ENCODE measurements at places on chromosomes 4 and X.
A peak's percentile ranks its signal among the peaks of the same experiment; 100 is the strongest.

- no peak for DNase-seq
Observed at GRCh38 chr4:76659103-76659490, 224.1 kb downstream of the SHROOM3 start.

DNA sequence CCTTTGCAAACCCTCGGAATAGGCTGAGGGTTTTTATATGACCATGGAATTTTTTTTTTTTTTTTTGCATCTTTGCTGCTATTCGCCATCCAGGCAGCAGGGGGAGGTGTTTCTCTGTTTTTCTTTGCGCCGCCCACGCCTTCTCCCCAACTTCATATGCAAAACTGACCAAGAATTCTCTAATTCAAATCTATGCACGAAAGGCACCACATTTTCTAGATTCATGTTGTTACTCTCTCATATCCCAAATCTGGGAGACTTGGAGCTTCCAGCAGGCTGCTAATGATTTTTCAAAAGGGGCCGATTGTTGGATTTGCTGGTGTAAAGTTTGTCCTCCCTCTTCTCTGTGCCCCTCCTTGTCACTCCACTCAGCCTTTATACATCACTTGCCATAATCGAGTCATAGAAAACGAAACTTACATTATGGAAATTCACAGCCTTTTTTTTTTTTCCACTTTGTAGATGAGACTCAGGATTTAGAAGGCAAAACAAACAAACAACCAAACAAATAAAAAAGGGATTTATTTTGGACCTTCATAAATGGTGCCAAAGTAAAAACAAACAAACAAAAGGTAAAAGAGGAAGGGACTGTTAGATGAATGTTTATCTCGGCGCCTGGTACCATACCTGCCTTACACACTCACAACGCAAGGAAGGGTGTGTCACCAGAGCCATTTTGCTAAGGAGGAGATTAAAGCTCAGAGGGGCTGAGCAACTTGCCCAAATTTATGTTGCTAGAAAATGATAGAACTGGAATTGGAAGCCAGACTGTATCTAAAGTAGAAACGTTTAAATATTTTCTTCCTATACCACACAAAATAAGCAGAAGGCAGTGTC lies 29.3 kb upstream of the BOD1L1 start:
- no peak for DNase-seq

- no peak for DNase-seq
Observed at GRCh38 chrX:112058766-112059165, 23.8 kb downstream of the TRPC5 start.

DNA sequence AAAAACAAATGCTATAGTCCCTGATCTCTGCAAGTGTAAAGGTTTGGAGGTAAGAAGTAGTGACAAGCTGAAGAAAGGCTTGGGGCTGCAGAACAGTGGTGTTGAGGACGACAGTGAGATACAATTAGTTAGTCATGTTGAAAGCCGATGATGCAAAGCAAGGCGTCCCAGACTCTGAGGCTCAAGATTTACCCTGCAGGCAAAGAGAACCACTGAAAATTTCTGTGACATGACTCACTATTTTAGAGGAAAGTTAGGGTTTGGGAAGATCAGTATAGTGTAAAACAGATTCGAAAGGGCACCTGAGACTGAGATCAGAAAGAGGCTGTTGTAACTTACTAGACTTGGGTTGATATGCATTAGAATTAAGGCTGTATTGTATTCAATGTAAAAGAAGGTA lies 281.3 kb upstream of the FTHL17 start:
- DNase-seq, result peak; percentile 8

DNA sequence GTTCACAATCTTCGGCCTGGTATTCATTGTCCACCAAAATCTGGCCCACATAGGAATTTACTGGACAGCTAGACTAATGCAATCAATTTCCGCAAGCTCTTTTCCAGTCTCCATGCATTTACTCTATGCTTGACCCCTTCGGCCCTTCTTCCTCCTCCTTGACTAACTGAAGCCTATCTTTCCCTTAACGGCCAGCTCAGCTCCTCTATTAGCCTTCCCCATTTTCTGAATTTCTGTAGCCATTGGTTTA lies 1.2 kb upstream of the PHKA2 start:
- DNase-seq, result no peak

DNA sequence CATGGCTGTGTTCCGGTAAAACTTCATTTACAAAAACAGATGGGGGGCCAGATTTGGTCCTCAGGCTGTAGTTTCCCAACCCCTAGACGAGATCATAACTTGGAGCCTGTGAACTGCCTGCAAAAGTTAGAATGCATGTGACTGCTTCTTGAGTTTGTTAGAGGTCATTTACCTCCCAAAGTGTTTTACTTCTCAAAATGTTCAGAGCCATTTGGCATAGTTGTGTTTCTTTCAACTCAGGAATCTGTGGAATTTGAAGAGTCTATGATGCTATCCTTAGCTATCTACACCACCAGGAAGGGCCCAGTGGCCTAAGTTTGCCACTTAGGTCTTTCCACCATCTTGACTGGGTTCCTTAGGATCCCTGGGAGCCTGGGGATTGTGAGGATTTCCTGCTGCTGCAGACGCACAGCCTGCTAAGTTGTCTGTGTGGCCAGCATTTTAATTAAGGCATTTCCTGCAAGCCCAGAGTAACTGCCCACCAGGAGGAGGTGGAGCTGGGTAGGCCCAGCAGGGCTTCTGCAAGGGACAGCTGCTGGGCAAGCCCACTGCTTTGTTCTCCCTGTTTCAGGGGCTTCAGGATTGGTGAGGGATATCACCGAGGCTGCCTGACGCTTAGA lies 53.1 kb downstream of the CCNI start:
- no peak for DNase-seq

- DNase-seq, result no peak
Observed at GRCh38 chr4:36921476-36922216, 322.9 kb upstream of the NWD2 start.

GRCh38 chrX:30533266-30533665 lies 44.3 kb downstream of the TASL start:
- no peak for DNase-seq

GRCh38 chrX:120287513-120288112 lies 23.6 kb downstream of the TMEM255A start:
- DNase-seq, result no peak

- no peak for DNase-seq
Observed at GRCh38 chrX:39492497-39493162, 605.1 kb downstream of the BCOR start.

GRCh38 chrX:107773206-107773605 lies 2.4 kb downstream of the TSC22D3 start:
- DNase-seq, result no peak

DNA sequence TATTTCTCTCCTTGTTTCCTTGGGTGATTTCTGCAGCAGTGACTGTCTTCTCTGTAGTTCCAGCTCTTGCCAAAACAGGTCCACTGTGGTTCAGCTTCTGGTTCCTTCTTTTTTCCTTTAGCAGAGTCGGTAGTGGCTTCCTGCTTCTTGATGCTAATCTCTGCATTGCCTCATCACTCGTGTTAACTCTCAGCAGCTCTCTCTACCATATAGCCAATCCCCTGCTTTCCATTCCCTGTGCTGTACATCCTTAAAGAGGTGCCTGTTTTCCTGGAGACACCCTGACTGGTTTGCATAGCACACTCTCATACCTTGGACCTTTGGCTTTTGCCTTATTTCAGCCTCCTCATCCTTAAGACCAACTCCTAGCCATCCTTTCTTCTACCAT lies 191.2 kb upstream of the LNX1 start:
- DNase-seq, result no peak

DNA sequence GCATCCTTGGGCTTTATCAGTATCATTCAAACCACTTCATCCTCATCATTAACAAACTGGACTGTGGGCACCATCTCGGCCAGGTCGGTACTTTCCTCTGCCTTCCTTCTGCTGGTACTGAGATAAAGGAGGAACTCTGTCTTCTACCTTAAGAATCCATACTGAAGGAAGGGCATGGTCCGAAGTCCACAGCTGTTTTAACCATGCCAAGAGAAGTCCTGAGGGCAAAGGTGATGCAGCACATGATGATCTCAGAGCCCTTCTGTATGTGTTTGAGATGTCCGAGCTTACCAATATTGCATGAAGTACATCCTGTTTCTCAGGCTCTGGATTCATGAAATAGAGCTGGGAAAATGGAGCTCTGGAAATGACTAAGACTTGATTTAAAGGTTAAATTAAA lies 125.5 kb upstream of the STS start:
- DNase-seq, result no peak

DNA sequence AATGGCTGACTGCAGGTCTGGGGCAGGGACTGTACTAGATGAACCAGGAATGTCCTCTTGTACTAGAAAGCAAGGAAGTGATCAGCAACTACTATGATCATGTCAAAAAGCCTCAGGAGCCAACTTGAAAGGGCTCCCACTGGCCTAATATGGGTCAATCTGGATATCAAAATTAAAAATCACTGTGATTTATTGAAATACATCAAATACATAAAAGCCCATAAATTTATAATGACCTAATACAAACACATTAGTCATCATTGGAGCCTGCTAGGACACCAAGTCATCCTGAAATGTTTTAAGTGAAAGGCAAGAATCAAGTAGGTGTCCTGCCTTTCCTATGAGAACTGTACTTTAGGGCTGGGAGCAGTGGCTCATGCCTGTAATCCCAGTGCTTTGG lies 70.5 kb upstream of the KLHL13 start:
- no peak for DNase-seq

DNA sequence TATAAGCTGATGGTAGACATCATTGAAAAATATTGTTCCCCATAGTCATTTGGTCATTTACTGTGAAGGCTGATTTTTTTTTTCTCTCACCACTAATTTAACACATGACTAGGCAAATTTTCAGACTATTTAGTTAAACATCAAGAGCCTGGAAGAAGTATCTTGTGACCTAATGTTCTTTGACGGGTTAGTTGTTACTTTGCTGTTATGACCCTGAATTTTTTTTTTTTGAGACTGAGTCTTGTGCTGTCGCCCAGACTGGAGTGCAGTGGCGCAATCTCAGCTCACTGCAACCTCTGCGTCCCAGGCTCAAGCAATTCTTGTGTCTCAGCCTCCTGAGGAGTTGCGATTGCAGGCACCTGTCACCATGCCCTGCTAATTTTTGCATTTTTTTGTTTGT lies 67.0 kb downstream of the HPF1 start:
- no peak for DNase-seq

DNA sequence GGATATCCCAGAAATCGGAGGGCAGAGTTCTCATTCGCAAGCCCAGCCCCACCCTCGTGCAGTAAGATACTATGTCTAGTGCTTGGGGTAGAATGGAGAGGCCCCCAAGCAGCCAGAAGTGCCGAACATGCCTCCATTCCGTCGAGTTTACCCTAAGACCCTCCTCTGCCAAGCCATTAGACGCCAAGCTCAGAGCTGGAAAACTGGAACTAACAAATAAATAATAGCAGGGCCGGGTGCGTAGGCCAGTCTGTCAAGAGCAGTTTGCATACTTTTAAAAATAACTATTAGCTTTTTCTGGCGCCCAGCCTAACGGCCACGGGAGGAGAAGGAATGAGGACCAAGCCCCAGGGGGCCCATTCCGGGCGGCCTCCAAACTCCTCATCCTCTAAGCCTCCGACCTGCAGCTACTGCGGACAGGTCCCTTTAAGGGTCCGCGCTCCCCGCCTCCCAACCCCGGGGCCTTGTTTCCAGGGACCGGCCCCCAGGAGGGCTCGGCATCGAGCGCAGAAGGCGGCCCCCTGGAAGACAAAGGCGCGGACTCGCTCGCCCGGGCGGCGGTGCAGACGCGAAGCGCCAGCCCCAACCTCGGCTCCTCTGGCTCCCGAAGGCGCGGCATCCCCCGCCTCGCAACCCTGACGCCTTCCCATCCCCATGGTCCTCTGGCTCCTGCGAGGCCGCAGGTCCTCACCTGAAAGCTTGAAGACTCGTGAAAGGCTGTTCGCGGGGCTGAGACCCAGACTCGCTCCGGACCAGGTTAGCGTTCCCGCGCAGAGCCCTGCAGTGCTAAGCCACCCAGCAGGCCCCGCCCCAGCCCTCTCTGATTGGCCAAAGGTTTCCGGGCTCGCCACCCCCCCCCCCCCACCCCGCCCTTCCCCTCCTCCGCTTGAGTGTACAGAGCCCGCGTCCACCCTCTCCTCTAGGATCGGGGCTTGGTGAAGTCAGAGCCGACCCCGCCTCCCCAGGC lies at the start of gene TMSB15A:
Gene TMSB15A, minus strand, starts transcription at position 765 of the 967 bp plus-strand sequence.
- peak; percentile 26 for DNase-seq

- no peak for DNase-seq
Observed at GRCh38 chr4:172142281-172142741, 329.1 kb downstream of the GALNTL6 start.

DNA sequence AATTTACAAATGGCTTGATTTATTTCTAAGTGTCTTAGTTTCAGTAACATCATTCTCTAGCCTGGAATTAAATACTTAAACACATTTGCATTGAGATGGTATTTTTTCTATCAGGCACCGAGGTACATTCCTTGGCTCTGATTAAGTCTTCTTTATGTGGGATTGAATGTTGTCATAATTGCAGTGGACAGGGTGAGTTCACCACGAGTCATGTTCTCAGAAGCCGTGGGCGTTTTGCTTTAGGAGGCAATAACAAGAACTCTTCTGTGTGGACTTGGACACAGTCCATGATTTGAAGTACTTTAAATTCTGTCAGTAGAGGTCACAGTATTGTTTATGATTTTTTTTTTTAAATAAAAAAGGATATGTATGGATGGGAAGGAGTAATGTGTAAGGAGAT lies 57.1 kb upstream of the EFHC2 start:
- DNase-seq, result peak; percentile 2

DNA sequence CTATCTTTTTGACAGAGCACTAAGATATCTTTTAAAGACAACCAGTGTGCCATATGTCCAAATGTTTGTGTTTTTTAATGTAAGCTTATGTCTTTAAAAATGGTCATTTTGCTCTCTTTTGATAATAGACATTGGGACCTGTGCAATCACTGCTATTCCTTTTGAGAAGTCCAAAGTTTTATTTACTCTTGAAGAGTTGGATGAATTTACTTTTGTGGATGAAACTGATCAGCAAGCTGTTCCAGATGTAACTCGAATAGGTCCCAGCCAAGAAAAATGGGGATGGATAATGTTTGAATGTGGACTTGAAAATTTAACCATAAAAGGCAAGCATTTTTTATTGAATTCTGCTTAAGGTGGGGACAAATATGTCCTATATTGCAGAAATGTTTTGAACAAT lies 97.2 kb downstream of the BLTP1 start:
- DNase-seq, result no peak

DNA sequence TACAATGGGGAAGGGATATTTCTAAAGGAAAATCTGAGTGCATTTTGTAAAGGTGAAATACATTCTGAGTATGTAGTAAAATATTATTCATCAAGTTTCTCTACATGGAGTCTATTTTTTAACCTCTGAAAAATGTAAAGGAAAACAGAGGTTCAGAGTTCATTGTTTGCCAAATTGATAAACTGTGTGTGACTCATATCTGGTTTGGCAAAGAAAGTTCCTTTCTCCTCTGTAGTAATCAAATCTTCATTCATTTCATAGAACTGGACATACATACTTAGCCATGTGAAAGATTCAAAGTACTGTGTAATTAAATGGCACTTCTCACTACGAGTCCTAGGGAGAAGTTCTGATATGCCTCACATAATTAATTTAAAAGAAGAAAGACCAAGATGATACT lies 61.6 kb downstream of the HPGD start:
- no peak for DNase-seq

- DNase-seq, result no peak
Observed at GRCh38 chr4:62344474-62344873, 1144.3 kb downstream of the ADGRL3 start.

Measured in NCI-H460 (cell line).